ENCODE measurements at places on chromosomes 1 and 21.

DNA sequence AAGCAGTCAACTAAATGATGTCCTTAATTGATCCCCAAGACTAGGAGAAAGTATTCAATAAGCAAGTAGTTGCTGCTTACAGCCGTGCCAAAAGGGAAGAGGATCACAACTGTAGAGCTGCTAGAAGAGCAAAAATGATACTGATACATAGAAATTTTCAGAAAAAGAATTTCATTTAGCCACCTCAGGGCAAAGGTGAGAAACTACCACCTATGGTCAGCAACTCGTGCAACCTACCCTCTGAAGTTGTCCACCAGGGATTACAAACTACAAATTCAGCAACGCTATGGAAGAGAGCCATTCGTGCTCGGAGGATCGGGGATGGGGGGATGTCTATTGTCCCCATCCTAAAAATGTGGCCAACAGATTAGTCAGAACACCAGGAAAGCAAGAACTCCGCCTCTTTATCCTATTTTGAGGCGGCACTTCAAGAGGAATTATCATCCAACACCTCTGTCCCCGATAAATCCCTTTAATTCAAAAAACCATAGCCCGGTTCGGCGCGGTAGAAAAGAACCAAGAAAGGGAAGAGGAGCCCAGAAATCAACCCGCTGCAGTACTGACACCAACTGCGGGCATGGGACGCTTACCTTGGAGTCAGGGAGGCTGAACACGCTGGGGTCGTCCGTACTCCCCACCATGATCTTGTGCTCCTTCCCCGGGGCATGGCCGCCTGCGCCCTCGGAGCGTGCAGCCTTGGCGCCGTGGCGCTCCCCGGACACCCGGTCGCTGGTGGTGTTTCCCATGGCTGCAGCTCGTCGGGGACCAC, 687 bp downstream of the PRKAB2 start:
- DNase-seq = no peak

DNA sequence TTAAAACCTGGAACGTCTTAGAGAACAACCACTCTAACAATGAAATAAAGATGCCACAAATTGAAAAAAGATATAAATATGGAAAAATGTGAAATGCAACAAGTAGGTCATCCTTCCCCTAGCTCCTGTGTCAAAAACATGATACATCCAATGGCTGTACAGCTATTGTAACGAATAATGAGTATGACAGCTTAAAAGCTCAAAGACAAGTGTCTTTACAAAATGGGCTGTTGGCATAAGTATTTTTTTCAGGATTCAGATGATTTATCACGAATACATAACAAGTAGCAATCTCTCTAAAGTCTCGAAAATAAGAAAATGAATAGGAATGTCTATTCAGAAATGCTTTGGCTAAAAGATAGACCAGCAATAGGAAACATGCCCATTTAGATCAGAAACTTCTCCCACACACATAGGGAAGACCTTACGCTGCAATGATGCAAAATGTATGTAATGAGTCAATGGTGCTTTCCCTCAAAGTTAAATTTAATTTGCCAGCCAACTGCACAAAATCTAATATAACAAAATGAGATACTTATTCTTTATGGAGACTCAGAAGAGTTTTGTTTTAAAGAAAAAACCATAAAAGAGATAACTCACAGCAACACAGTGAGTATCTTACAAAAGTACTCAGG, 8.3 kb downstream of the TGFBR3 start:
- DNase-seq = no peak

DNA sequence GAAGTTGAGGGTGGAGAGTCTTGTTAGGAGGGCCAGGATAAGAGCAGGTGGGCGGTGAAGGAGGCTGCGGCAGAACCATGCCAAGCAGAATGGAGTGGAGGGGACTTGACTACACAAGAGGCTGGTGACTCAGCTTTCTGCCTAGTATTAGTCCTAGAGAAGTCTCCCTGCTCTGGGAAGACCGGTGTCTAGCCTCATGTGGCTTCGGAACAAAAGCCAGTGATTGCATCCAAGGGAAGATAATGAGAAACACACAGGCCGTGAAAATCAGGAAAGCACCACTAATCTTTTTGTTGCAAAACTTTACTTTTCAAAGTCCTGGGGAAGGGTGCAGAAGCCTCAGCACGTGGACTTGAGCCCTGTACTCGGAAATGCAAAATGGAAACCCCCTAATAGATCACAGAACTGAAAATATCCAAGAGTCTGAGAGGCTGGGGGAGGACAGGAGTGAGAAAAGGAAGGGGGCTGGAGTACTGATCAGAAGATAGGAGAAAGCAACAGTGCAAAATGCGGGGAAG, 31.4 kb downstream of the DDR2 start:
- DNase-seq = peak; percentile 63

DNA sequence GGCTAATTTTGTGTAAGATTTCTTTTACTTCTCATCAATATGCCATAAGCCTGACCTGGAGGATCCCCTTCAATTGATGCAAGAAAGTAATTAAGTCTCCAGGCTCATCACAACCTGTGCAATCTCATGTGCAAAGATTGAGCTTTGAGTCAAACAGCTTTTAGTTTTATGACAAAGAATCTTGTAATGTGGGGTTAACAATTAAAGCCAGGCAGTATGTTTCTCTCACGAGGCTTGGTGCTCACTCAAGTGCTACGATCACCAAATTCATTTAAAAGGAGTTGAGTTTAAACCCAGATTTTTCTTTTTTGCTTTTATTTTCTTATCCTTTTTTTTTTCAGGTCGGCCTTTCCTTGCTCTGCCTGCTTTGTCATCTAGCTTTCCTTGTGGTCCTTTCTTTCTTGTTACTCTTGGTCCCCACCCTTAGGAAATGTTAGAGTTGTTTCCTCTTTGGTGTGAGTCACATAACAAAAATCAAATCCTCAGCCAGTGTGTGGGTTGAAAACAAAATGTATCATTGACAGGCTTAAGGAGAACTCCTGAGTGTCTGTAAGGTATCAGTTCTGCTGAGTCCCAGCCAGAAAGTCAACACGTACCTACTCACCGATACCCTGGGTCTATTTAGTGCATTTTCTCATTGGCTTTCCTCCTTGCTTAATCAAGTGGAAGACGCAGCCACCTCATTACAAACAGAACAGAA, 1037.2 kb downstream of the ADGRL2 start:
- DNase-seq = no peak

- DNase-seq = no peak
Measured at GRCh38 chr1:212703991-212704564, 4.4 kb upstream of the BATF3 start.
